Temporal lobe (tissue), 4 donors: ENCODE measurements at places on chromosomes 5 and 9. TPM values are rescaled to one million over a fixed set of nuclear protein-coding genes. Genes with fewer than 3 reads are reported as not detected.

The PTGDS gene
- total RNA-seq: 103 TPM

The EHMT1 gene
- 49.4 TPM for total RNA-seq

The PCDHGB6 gene
- total RNA-seq: 12.5 TPM

The C8G gene
- not detected for total RNA-seq

The ATOSB gene
- 14.8 TPM for total RNA-seq

The RASGRF2 gene
- total RNA-seq: 7.9 TPM

The OLFM1 gene
- 75.5 TPM for total RNA-seq

The LCP2 gene
- 0.98 TPM for total RNA-seq
